ENCODE measurements at places on chromosomes 3 and 15.

GRCh38 chr3:58529516-58530353 lies 7.3 kb downstream of the ACOX2 start:
- peak; percentile 29 for DNase-seq

GRCh38 chr3:31952205-31952604 lies 28.9 kb downstream of the OSBPL10 start:
- DNase-seq: no peak

DNA sequence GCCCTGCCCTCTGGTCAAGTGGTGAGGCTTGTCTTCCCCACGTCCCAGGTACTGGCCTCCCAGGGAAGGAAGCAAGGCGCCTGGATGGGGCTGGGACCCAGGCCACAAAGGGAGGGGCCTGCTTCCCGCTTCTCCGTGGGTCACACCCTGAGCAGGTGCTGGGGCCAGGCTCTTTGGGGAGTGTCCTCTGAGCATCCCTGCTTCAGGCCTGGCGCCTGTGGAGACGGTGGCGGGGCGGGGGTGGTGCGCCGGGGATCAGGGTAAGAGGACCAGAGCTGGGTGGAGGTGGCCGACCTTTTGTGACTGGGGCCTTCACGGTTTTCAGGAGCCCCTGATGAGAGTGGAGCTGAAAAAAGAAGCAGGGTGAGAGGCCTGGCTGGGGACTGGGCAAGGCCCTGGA lies 3.6 kb downstream of the PLA2G4B start:
- DNase-seq: no peak

GRCh38 chr3:193132964-193133363 lies 108.1 kb upstream of the PLAAT1 start:
- DNase-seq: no peak

GRCh38 chr3:128889139-128889894 lies 9.9 kb downstream of the ACAD9 start:
- no peak for DNase-seq

DNA sequence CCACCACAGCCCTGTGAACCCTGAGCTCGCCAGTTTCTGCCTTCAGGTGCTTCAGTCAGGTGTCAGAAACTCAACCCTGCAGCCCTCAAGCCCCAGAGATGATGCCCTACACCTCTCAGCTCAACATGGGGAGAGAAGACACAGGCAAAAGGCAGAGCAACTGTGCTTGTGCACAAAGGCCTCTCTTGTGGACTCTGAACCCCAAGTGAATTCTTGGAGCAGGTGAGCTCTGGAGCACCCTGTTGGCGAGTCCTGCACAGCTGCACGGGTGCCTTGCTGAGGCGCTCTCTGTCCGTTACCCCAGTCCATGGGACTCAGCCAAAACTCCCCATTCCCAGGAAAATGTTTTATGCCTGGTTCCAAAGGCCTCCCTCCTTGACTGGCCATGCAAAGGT lies 197.0 kb downstream of the KLF13 start:
- DNase-seq: no peak

DNA sequence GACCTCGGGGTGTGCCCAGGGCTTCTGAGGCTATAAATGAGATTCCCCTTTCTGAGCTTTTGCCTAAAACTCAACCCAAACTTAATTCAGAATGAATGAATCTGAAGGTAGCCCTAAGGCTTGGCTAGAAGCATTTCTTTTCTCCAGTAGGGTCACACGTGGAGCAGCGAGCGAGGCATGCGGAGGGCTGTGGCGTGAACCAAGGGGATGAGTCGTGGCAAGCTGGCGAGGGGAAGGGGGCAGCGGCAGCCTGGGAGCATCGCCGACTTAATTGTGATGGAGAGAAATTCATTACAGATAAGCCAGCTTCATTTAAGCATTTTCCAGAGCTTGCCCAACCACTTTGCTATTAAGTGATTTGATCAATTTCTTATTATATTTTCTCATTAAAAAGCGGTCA lies 79.9 kb downstream of the CHSY1 start:
- DNase-seq: no peak

GRCh38 chr3:150237490-150237889 lies 170.6 kb upstream of the TSC22D2 start:
- DNase-seq: no peak

DNA sequence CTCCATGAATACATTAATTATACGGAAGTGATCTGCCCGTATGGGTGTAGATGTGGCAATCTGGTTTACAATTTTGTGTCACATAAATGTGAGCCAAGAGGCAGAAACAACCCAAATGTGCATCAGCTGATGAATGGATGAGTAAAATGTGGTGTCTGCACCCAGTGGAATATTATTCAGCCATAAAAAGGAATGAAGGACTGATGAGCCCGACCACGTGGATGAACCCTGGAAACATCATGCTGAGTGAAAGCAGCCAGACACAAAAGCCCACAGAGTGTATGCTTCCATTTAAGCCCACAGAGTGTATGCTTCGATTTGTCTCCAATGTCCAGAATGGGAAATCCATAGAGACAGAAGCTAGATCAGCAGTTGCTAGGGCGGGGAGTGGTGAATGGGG lies 27.6 kb upstream of the FBLN2 start:
- DNase-seq: no peak

All from progenitor cell of endocrine pancreas (in vitro differentiated cells).